ENCODE measurements at places on chromosomes 7 and 10.
A peak's percentile ranks its signal among the peaks of the same experiment; 100 is the strongest.

DNA sequence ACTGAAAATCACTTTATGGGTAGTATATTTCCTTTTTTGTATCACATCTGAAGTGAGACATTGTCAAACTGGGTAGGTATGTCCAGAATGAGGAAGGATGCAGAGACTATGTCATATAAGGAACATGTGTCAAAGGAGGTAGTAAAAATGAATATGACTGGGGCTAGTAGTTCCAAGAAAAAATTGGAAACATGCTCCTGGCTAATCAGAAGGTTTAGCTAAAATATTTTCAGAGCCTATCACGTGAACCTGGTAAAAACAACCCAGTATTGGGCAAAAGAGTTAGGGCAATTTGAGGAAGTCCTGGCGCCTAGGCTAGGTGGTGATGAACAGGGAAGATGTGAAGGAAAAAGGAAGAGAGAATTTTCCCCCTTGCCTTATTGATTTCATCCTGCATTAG, 26.4 kb downstream of the ENTPD1 start:
- no peak for DNase-seq

DNA sequence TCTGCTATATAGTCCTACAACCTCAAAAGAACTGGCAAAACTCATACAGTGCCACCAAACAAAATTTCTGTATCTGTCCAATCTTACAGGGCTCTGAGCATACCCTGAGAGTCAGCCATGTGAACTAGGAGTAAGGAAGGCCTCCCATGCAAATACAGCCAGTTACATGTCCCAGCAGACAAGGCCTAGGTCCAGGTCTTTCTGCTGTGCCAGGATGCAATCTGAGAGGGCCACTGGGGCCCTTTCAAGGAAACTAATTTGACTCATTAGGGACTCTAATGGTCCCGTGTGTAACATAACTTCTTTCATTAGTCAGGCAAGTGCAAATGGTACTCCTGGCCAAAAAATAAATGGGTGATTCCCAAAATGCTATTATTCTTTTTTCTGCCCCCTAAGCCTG, 17.9 kb upstream of the HIBADH start:
- DNase-seq, result no peak

GRCh38 chr7:17472518-17472917, 174.1 kb downstream of the AHR start:
- no peak for DNase-seq

GRCh38 chr10:95374597-95375209, 83.9 kb upstream of the PDLIM1 start:
- DNase-seq, result peak; percentile 55

DNA sequence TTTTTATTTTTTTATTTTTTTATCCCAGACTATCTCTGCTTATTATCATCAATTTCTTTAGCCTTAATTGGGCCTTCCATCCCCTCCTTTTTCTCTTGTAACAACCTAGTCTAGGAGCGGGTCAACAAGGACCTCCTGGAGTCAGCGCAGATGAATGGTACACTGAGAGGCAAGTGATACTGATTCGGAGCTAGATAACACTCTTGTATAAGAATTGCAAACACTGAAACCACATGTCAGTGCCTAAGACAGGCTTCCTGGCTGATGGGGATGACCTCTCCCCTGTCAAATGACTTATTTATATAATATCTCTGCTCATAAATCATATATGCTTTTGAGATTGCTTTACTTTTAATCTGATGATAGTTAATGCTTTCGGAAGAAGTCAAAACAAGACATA, 22.7 kb downstream of the BPGM start:
- no peak for DNase-seq

DNA sequence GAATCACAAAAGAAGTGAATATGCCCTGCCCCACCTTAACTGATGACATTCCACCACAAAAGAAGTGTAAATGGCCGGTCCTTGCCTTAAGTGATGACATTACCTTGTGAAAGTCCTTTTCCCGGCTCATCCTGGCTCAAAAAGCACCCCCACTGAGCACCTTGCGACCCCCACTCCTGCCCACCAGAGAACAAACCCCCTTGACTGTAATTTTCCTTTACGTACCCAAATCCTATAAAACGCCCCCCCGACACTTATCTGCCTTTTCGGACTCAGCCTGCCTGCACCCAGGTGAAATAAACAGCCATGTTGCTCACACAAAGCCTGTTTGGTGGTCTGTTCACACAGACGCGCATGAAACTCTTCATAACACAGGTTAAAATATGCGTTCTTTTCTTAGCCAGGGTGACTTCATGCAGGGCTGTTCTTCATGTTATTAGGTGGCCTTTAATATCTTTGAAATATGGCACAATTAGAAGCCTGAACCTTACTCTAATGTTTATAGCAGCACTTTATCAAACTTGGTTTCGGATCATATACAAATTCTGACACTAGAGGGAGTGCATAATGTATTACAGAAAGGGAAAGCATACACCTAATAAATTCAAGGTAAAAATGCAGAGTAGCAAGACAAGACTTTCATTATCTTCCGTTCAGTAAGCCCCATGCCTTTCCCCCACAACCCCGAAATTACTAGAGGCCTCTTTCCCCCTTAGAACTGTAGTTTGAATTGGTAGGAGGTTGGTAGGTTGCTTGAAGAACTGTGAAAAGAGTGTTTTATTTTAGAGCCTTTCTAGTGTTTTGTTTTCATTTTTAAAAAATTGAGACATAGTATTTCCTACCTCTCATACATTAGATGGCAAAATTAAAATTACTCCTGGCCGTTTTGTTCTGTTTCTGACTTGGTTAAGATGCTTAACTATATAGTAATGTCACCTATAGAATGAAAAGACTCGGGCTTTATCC, 117.9 kb downstream of the NPY start:
- no peak for DNase-seq

GRCh38 chr10:50909334-50910014, 24.0 kb upstream of the A1CF start:
- no peak for DNase-seq

- DNase-seq, result no peak
These were observed 901.7 kb downstream of the KCNMA1 start for GRCh38 chr10:76735866-76736265.

- no peak for DNase-seq
These were observed 88.1 kb downstream of the HIP1 start for GRCh38 chr7:75650681-75651080.

DNA sequence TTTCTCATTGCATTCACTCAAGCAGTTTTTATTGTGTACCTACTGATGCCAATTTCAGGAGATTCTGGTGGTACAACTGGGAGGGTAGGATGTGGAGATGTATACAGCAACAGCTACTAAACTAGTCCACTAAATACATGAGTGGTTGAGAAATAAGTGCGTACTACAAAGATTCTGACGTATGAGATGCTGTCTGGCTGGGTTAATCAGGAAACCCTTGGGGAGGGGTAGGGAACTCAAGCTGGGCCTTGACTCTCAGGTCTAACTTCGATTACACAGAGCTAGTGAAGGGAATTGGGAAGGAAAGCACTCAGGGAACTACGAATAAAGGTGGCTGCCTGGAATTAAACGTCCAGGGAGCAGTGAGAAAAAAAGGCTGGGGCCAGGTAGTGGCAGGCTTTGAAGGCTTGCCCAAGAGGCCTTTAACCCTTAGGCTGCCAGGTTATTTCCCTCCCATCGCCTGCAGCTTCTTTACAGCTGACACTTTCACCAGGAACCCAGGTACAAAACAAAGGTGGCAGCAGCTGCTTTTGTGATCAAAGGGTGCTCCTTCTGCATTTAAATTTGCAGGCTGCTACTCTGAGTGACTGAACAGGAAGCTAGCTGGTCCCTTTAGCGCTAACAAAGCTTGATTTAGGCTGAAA, 3.2 kb downstream of the MMS19 start:
- no peak for DNase-seq

- peak; percentile 5 for DNase-seq
These were observed 95.5 kb downstream of the CTBP2 start for GRCh38 chr10:125064681-125065492.

DNA sequence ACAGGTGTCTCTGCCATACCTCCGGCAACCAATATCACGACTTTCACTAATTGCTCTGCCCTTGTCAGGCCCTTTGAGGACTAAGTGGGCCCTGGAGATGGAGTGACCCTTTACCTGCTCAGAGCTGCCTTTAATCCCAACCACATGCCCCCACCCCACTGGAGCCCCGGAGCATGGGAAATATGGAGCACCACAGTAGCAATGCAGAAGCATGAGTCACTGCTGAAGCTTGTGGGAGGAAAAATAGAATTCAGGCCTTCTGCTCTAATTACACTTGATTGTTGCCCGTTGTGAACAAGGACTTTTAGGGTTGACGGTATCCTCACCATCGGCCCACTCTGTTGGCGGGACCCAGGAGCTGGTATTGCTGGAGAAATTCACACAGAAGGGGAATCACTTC, 52.5 kb upstream of the FRMD4A start:
- no peak for DNase-seq

- no peak for DNase-seq
These were observed 11.6 kb upstream of the CAMK1D start for GRCh38 chr10:12337453-12338372.

DNA sequence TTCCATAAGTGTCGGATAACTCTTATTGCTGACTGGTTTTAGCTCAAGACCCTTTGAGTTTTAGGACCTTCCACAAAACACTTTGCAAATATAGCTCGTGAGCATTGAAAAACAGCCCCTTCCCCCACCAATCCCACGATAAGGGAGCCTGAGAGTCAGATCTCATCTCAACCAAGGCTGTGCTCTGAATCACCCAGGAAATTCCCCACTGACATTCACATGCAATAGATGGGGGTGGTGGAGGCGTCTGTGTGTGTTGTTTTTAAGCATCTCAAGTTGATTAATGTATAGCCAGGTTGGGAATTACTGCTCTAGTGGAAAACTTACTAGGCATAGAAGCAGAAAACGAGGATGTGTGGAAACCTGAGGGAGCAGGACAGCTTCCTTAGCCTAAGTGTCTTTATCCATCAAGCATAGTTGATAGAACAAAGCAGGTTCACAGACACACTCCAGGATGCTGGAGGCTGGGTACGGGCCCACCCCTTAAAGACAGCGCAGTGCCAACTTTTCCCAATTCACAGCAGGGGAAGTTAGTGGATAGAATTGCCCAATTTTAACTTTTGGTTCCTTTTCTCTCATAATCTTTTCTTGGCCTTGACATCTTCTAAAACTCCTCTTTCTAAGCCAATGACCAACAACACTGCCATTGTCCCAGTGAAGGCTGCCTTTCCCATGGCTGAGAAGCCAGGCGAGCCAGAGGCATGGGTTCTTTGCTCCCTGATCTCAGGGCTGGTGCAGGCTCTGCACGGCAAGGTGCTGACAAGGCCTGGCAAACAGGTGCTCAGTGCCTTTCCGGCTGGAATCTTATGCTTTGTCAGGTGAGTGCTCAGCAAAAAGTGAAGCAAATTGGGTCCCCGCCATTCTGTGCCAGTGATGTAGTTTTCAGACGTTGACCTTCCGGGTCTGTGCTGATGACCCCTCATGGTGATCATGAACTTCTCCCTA, 98.5 kb upstream of the INSIG1 start:
- peak; percentile 19 for DNase-seq

GRCh38 chr7:116561697-116562483, 37.1 kb downstream of the CAV1 start:
- DNase-seq, result no peak

- peak; percentile 64 for DNase-seq
These were observed 13.7 kb upstream of the KBTBD2 start for GRCh38 chr7:32905175-32905662.

GRCh38 chr10:49220679-49221078, 32.5 kb upstream of the TMEM273 start:
- no peak for DNase-seq

DNA sequence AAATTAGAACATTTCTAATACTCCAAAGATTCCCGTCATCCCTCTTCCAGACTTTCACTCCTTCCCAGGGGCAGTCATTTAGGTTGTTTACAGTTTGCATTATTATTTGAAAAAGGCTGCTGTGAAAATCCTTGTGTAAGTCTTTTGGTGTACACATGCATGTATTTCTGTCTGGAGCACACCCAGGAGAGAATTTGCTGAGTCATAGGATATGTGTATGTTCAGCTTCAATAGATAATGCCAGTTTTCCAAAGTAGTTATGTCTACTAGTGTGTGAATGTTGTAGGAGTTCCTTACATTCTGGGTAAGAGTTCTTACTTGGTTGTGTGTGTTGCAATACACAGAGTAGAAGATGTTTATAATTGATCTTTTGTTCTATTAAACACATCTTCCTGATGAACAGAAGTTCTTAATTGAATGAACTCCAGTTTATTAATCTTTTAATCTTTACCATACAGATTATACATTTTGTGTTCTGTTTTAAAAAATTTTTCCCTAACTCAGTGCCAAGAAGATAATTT, 25.3 kb downstream of the CROT start:
- DNase-seq, result no peak

- DNase-seq, result no peak
These were observed 495.6 kb downstream of the DNAJB6 start for GRCh38 chr7:157832421-157832820.

- no peak for DNase-seq
These were observed 20.2 kb upstream of the VOPP1 start for GRCh38 chr7:55592492-55592891.

DNA sequence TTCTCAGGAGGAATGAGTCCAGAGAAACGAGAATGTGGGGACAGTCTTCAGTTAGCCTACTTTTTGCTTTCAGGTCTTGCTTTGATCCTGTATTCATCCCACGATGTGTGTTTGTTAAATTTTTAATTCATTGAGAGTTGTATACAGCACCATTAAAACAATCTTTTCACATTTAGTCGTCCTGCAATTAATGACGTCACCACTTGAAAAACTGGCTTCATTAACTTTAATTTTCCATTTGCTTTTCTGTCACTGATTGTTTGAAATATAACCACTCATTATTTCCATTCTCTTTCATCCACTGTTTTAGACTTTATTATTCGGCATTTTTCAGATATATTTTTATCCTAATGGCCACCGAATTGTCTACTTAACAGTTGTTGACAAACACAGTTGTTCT, 146.9 kb downstream of the TFEC start:
- DNase-seq, result no peak

- DNase-seq, result no peak
These were observed 230.7 kb downstream of the KCNMA1 start for GRCh38 chr10:77406764-77407430.

GRCh38 chr7:55439627-55440026, 74.5 kb downstream of the LANCL2 start:
- no peak for DNase-seq

Data from stimulated activated CD4-positive, alpha-beta T cell treated with anti-CD3 and anti-CD28 coated beads, TNF-alpha, amount 100 ng/mL, for 48 hours (primary cell).